CD4-positive, alpha-beta T cell (primary cell): ENCODE measurements at places on chromosomes 6 and 20. TPM values are rescaled to one million over a fixed set of nuclear protein-coding genes. Genes with fewer than 3 reads are reported as not detected.

Gene HLA-DQA1
- total RNA-seq: 5.9 TPM

Gene BPIFA1
- total RNA-seq: not detected

Gene RBPJL
- not detected for total RNA-seq

Gene ADTRP
- 15.2 TPM for total RNA-seq

Gene ZKSCAN3
- total RNA-seq: 0.89 TPM

Gene PREX1
- total RNA-seq: 74.5 TPM

- no peaks in the 10 kb centered on the region for H3K27me3 ChIP-seq
- peaks cover 17% of the 10 kb centered on the region for H3K4me1 ChIP-seq
- no peak overlapping the region for H3K27ac ChIP-seq
Measured at GRCh38 chr20:24056491-24056890, 67.9 kb upstream of the GGTLC1 start.

DNA sequence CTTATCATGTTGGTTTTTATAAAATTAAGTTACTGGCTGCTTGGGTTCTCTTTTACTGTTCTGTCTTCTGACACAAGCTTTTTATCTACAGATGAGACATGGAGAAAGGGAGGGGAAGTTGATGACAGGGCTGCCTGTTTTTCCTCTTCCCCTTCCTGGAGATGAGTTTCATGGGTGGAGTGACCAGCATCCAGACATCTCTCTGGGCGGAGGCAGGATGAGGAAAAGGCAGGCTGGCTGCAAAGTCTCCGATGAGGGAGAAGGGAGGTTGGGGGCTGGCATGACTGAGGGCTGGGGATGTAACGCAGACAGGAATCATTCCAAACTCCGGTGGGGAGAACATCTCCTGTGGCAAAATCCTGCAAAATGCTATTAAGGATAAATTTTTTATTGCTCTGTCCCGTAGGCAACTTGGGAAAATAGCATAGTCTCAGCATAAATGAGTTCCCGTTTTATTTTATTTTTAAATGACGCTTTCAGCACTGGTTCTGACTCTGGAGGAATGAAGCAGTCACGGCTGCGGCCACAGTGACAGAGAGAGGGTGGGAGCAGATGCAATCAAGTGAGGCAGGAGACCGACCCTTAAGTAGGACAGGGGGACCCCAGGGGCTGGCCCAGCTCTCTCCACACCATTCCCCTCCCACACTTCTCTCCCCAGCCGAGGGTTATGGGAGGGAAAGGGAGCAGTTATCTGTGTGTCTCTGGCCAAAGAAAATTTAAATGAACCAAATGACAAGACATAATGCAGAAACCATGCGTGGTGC, 108.8 kb upstream of the PMEPA1 start:
- no peak for DNase-seq
- peaks cover 4% of the 10 kb centered on the region for H3K27me3 ChIP-seq
- no peaks in the 10 kb centered on the region for H3K36me3 ChIP-seq
- H3K4me1 ChIP-seq: no peaks in the 10 kb centered on the region
- H3K27ac ChIP-seq: no peak overlapping the region

DNA sequence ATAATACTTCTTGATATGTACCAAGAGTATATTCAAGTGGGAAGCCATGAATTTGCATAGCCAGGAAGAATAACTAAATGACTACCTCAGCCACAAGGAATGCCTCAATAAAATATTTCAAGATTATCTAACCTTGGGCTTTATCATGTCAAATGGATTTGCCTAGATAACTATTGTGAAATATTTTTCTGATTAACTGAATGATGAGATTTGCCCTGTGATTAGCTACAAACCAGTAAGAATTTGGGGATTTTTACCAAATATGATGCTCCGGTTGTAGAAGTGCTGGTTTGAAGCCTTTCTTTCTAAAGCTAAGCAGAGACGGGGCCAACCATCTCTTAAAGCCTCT, 125.6 kb upstream of the LAMP5 start:
- H3K4me3 ChIP-seq: no peak overlapping the region
- H3K4me1 ChIP-seq: no peaks in the 10 kb centered on the region
- no peak overlapping the region for H3K27ac ChIP-seq
- no peak for DNase-seq

DNA sequence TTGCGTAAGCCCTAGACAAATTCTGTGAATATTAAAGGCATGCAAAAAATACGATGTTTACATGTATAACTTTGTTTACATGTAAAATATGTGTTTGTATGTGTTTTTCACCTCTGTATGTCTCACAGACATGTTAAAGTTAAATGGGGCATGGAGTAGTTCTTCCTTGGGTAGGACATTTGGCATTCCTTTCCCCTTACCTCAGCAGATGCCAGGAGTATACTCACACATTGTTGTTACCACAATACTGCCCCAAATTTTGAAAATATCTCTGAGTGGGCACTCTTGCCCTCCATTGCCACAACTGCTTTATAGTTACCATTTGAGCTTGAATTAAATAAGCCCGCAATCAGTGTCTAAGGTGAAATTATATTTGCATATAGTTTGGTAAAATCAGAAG, 147.5 kb downstream of the MYO6 start:
- H3K4me3 ChIP-seq: no peak overlapping the region
- H3K27ac ChIP-seq: no peak overlapping the region
- H3K27me3 ChIP-seq: no peaks in the 10 kb centered on the region
- H3K36me3 ChIP-seq: no peaks in the 10 kb centered on the region

GRCh38 chr20:19435821-19436220, 223.4 kb downstream of the SLC24A3 start:
- H3K4me3 ChIP-seq: no peak overlapping the region
- no peak for DNase-seq
- no peaks in the 10 kb centered on the region for H3K4me1 ChIP-seq

GRCh38 chr20:56722042-56722441, 92.9 kb downstream of the TFAP2C start:
- H3K4me3 ChIP-seq: no peak overlapping the region
- no peak for DNase-seq
- no peaks in the 10 kb centered on the region for H3K36me3 ChIP-seq
- H3K27me3 ChIP-seq: no peaks in the 10 kb centered on the region
- H3K4me1 ChIP-seq: no peaks in the 10 kb centered on the region

DNA sequence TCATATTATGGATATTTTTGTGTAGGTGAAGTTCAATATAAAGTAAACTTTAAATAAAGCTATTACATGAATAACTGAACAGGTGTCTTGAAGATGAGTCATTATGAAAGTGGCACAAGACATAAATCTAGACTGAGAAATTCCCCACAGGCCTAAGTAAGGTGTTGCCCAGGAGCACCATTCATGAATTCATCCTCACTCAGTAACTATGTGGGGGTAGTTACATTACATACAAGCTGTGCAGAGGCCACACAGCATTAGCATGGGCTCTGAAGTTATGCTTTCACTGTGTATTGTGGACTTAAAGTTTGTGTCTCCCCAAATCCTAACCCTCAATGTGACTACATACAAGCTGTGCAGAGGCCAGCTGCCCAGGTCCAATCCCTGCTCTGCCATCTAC, 65.9 kb downstream of the BCAS1 start:
- H3K27me3 ChIP-seq: no peaks in the 10 kb centered on the region
- H3K4me3 ChIP-seq: no peak overlapping the region
- H3K27ac ChIP-seq: no peak overlapping the region
- no peaks in the 10 kb centered on the region for H3K36me3 ChIP-seq

DNA sequence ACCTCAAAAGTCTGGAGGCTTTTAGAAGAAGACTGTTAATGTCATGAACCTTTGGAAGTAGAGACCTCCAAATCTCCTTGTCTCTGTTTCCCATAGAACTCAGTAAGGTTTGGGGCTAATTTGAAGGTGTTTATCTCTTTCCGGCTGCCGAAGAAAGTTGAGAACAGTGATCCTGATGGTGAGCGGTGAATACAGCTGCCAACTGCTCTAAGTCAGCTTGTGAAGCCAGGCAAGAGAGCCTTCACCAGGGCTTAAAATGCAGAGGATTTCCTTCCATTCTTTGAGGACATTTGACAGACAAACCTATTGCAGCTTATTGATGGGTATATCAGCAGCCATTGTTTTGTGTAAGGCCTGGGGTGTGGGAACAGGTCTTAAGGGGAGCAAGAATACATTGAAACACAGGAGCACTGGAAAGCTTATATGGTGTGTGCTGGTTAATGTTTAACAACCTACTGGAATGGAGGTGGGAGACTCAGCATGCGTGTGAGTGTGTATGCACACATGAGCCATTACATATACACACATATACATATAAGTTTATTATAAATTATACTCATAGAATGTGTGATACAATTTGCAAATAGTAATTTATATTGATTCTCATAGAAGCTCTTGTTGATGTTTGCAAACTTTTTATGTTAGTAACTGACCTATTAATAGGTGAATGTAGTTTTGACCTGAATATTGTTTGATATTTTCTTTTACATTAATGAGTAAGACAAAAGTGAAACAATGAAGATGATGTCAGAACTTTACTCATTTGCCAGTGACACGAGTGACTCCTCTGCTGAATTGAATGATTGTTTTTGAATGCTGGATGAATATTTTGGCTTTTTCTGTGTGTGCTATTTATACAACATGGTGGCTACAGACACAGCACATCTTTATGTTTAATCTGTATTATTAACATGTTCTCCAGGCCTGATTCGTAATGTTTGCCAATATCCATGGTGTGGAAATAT, 18.1 kb downstream of the PLEKHG1 start:
- H3K27me3 ChIP-seq: no peaks in the 10 kb centered on the region
- no peak overlapping the region for H3K27ac ChIP-seq
- H3K36me3 ChIP-seq: no peaks in the 10 kb centered on the region

- H3K4me1 ChIP-seq: no peaks in the 10 kb centered on the region
- no peaks in the 10 kb centered on the region for H3K36me3 ChIP-seq
- no peak for DNase-seq
Measured at GRCh38 chr6:143112084-143112768, 51.5 kb downstream of the AIG1 start.

DNA sequence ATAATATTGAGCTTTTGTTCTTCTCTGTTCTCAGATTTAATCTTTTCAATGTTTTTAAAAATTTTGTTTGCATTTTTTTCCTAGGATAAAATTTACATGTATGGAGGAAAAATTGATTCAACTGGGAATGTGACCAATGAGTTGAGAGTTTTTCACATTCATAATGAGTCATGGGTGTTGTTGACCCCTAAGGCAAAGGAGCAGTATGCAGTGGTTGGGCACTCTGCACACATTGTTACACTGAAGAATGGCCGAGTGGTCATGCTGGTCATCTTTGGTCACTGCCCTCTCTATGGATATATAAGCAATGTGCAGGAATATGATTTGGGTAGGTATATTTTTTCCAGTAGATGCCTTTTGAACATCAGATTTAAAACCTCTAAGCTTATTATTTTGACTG, 89.8 kb downstream of the ATRN start:
- no peak overlapping the region for H3K27ac ChIP-seq
- H3K36me3 ChIP-seq: no peaks in the 10 kb centered on the region
- H3K4me1 ChIP-seq: no peaks in the 10 kb centered on the region
- DNase-seq: no peak
- H3K27me3 ChIP-seq: no peaks in the 10 kb centered on the region
- H3K4me3 ChIP-seq: no peak overlapping the region

- H3K36me3 ChIP-seq: no peaks in the 10 kb centered on the region
- H3K27me3 ChIP-seq: peaks cover 5% of the 10 kb centered on the region
- H3K4me3 ChIP-seq: no peak overlapping the region
- no peak overlapping the region for H3K27ac ChIP-seq
Measured at GRCh38 chr6:71414486-71414885, 125.9 kb downstream of the OGFRL1 start.

DNA sequence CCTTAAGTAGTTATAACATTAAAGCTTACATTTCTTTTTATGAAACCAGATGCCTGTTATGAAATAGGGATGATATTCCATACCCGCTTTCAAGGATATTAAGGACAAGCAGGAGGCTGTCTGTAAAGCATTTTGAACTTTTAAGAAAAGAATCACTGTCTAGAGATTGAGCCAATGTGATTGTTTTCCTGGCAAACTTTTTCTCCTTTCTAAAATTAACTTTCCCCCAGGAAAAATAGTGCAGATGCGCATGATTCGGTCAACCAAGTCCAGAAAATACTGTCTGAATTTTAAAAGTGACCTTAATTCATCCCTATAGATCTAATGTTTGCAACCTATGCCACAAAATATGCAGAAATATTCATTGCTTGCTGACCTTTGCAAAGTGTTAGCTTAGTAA, 15.1 kb upstream of the DEK start:
- H3K4me3 ChIP-seq: no peak overlapping the region
- peaks cover 51% of the 10 kb centered on the region for H3K27me3 ChIP-seq
